ENCODE measurements at places on chromosomes 1 and 21.

DNA sequence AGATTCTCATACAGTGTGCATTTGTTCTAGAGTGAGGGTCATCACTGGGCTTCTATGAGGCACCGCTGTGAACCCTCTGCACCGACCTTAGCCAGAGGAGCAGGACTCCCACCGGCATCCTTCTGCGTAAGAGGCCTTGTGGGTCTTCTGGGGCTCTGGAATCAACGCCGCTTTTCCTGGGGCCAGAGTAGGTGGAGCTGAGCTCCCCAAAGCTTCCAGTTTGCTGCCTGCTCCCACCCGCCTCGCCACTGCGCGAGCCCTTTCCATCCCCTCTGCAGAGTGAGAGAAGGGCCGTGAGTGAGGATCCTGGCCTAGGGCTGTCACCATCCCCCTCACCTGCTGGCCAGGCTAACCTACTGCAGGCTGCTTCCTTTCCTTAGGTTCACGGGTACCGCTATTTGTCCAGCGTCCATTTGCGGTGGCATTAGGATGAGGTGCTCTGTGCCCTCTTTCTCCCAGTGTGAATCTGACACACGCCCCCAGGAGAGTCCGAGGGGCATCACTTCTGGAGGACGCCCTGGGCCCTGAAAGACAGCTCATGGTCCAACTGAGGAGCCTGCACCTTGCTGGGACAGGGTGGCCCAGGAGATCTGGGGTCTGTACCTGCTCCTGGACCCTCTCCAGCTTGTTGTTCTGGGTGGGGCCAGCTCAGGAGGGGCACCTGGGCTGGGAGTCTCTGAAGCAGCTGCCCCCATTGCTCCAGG, 36.2 kb downstream of the UMODL1 start:
- no peak for DNase-seq

GRCh38 chr1:226640321-226641136, 92.0 kb downstream of the STUM start:
- DNase-seq, result peak; percentile 47

DNA sequence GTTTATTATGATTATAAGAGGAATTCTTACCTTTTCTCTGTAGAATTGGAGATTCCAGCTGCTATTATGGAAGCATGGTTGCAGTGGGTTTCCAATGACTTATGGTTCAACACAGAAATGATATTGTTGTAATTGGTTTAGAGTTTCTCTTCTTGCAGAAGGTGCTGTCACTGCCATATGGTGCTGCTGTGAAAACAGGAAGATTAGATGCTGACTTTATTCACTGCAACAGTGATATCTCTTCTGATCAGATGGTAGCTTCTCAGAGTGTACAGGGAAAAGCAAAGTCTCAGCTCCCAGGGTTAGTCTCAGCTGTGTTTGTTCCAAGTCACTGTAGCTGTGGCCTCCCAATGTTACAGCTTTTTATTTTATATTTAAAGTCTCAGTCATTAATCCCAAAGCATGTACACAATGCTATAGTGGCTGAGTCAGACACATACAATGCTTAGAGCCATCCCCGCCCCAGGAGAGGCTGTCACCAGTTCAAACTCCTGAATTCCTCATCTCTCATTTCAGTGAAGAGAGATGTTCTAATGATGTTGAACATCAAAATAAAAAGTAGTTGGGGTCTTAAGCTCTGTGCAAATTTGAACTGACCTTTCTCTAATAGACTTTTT, 42.7 kb upstream of the RGS2 start:
- DNase-seq, result no peak

- peak; percentile 66 for DNase-seq
These were observed 120.7 kb downstream of the S1PR1 start for GRCh38 chr1:101357444-101357986.

GRCh38 chr1:81731989-81732388, 68.7 kb upstream of the ADGRL2 start:
- DNase-seq, result no peak

DNA sequence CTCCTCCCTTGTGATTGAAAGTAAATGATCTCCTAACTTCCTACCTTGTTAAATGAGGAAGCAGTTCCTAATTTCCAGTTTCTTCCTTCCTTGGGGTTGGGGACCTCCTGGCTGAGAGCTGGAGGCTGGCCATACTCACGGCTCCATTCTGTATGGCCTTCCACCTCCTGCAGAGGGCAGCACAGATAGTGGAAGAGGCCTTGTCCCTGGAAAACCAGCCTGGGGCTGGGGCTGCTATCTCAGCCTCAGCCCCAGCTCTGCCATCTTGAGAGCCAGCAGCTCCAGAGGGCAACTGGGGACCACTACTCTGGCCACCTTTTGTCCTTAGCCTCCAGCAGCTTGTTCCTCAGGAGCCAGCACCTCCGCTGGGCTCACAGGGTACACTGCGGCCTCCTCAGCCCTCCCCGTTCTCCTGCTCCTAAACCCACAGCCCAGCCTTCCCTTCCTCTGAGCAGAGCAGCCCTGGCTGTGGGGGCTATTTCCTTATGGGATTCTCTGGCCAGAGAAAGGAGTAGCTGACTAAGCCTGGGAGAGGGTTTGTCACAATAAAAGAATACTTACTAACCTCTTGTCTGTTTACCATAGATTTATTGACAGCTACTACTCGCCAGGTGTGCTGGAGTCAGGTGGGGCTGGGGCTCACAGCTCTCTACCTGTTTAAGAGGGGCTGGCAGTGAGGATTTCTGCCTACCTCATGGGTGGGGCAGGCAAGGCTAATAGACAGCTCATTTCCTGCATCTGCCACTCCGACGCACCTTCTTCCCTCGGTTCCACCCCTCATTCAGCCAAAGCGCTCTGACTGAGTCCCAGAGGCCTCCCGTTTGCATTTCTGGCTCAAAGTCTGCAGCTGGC, 6.3 kb downstream of the TMEM234 start:
- DNase-seq, result peak; percentile 57

GRCh38 chr1:27299385-27300271, 22.3 kb upstream of the TMEM222 start:
- peak; percentile 89 for DNase-seq

GRCh38 chr1:43573066-43573800, 42.5 kb downstream of the PTPRF start:
- no peak for DNase-seq

GRCh38 chr1:7972285-7972684, 10.8 kb downstream of the PARK7 start:
- DNase-seq, result no peak

DNA sequence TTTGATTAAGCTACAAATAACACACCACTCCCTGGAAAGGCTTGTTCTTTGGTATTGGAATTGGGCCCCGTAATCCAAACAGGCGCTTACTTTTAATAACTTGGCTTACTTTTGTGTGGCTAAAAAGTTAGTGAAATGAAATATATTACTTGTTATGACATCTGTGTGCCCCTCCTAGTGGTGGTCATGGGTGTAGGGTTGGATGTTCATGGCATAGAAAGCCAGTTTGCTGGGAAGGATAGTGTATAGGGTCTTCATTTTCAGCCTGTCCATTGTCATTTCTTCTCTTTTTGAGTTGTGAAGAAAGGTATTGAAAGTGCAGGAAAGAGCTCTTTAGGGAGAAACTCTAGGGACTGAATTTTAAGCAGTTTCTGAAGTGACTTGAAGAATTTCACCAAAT, 5.9 kb downstream of the CDC14A start:
- no peak for DNase-seq

- no peak for DNase-seq
These were observed 50.6 kb upstream of the ANGPTL1 start for GRCh38 chr1:178921499-178921898.

GRCh38 chr1:52574594-52574993, 21.7 kb upstream of the TUT4 start:
- no peak for DNase-seq

GRCh38 chr1:1603671-1604373, 3.9 kb upstream of the FNDC10 start:
- no peak for DNase-seq

- DNase-seq, result no peak
These were observed 1.1 kb upstream of the KCNQ4 start for GRCh38 chr1:40782371-40782956.

DNA sequence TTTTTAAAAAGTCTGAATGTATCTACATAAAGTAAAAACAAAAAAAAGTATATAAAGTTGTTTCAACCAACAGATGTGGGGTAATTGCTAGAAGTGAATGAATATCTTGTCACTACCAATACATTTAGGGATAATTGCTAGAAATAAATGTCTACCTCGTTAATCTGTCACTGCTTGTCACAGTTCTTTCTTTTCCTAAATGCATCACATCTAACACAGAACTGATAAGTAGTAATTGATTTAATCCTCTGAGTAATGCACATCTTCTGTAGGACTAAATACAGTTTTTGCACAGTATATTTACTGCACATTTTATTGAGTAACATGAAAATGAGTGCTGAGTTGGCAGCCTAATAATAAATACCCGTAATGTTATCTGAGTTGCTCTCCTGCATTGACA, 72.2 kb downstream of the SUSD4 start:
- no peak for DNase-seq

GRCh38 chr1:10208537-10208936, 1.8 kb upstream of the KIF1B start:
- DNase-seq, result no peak

DNA sequence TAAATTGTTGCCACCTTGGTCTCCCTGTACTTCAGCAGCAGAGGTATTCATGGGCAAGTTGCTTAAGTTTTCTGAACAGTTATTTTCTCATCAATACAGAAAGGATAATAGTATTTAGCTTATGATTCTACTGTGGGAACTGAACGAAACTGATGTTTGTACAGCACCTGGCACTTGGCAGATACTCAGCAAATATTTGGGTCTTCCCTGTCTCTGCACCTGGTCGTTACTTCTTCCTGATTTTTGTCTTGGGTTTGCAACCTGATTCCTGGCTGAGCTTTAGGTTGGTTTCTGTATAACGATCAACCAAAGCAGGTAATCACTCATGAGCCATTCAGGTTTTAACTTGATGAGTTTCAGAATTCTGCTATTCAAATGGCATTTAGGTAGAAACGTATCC, 490.6 kb downstream of the KIF26B start:
- no peak for DNase-seq

- no peak for DNase-seq
These were observed 624 bp upstream of the CR1L start for GRCh38 chr1:207644166-207644851.

DNA sequence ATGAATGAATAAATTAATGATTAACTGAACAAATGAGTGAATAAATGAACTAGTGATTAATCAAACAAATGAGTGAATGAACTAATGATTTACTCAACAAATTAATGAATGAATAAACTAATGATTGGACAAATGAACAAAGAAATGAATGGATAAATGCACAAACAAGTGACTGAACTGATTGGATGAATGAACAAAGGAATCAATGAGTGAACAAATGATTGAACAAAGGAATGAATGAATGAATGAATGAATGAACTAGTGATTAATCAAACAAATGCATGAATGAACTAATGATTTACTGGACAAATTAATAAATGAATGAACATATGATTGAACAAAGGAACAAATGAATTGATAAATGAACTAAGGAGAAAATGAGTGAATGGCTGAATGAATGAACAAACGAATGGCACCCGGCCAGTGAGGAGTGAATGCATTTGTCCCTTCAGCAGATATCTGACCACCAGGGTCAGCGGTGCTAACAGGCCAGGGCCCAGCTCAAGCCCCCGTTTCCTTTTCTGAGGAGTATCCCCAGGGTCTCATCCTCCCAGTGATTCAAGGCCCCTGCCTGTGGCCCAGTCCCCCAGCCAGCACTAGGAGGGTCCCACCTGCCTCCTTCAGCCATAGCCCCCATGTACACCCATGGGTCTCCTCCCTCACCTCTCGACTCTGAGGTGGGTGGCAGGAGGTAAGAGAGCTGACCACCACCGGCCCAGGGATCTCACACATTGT, 49.9 kb downstream of the WNT9A start:
- peak; percentile 14 for DNase-seq

DNA sequence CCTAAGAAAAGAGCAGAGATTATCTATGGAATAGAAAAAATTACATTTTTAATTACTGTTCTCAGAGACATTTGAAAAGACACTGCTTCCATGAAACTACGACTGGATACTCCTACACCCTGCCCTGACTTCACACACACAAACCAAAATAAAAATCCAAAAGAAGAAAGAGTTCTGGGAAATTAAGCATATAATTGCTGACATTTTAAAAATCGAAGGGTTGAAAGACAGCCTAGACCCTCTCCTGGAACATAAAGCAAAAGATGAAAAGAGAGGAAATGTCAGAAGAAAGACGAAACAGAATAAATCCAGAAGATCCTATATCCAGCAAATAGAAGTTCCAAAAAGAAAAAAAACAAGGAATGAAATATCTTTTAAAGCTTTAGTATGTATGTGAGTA, 32.8 kb upstream of the EEIG2 start:
- DNase-seq, result no peak

- no peak for DNase-seq
These were observed 9.7 kb downstream of the AJAP1 start for GRCh38 chr1:4664095-4664494.

- DNase-seq, result no peak
These were observed 86.5 kb downstream of the LIPI start for GRCh38 chr21:14124266-14124665.

GRCh38 chr1:243924588-243925349, 74.7 kb upstream of the AKT3 start:
- DNase-seq, result no peak

GRCh38 chr1:85550784-85551516, 29.6 kb upstream of the CCN1 start:
- no peak for DNase-seq

- no peak for DNase-seq
These were observed 125.3 kb upstream of the GREM2 start for GRCh38 chr1:240737298-240737697.

- no peak for DNase-seq
These were observed 85.1 kb downstream of the CLDN17 start for GRCh38 chr21:30081506-30081905.

GRCh38 chr1:56132520-56132919, 446.8 kb downstream of the PLPP3 start:
- no peak for DNase-seq

GRCh38 chr1:145956781-145957442, 905 bp downstream of the LIX1L start:
- DNase-seq, result peak; percentile 74

- no peak for DNase-seq
These were observed 33.9 kb downstream of the TMEM51 start for GRCh38 chr1:15187175-15188129.

- no peak for DNase-seq
These were observed 326.8 kb downstream of the PTPRU start for GRCh38 chr1:29563092-29563491.

DNA sequence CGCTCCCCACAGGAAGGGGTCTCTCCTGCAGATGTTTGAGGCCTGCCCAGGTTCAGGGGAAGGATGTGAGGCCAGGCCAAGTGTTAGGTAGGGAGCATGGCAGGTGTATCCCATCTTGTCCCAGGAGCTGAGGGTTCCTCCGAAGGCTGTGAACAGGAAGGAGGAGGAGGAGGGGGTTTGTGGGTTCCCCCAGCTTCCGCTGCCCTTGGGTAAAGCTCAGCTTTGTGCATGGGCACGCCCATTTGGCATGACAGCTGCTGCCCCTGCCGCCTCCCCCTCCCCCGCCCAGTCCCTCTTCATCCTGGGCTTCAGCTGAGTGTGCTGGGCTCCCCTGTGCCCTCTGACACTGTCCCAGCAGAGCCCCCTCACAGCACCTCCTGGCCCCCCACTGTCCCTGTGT, 25.5 kb downstream of the TNFRSF8 start:
- DNase-seq, result peak; percentile 43

Data from femur (tissue), 1 donor.